ENCODE measurements at places on chromosomes 2 and 18.

DNA sequence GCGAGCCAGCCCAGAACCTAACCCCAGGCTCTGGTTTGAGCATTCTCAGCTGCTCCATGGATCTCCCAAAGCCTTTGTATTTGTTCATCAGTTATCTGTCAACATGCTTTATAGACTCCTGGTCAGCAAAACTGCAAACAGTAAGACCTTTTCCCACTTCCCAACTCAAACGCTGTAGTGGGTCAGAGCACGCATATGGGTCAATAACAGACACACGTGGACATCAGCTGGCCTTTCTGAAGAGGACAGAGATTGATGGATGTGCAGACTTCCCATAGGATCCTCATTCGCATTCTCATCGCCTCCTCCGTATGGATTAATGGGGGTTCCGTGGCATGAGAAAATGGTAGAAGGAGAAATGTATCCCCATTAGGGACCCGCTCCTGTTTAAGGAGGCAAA, 508.1 kb downstream of the EIPR1 start:
- DNase-seq, result no peak

DNA sequence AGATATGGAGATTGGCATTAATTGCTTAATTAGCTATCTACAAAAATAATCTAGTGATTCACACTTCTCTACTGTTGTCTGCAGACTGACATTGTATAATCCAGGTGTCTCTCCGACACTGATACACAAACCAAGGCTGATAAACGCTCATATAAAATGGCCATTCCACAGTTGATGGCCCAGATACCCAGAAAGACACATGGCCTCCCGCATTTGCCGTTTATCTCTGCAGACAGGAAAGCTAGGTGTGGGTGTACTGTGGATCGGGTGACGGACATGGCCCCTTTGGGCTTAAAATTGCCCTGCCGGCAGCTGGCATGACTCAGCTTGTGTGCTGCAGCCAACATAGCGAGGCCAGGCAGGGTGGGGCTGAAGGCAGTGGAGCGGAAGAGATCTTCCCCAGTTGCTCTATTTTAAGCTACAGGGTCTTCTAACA, 18.5 kb downstream of the PMAIP1 start:
- peak; percentile 89 for DNase-seq

DNA sequence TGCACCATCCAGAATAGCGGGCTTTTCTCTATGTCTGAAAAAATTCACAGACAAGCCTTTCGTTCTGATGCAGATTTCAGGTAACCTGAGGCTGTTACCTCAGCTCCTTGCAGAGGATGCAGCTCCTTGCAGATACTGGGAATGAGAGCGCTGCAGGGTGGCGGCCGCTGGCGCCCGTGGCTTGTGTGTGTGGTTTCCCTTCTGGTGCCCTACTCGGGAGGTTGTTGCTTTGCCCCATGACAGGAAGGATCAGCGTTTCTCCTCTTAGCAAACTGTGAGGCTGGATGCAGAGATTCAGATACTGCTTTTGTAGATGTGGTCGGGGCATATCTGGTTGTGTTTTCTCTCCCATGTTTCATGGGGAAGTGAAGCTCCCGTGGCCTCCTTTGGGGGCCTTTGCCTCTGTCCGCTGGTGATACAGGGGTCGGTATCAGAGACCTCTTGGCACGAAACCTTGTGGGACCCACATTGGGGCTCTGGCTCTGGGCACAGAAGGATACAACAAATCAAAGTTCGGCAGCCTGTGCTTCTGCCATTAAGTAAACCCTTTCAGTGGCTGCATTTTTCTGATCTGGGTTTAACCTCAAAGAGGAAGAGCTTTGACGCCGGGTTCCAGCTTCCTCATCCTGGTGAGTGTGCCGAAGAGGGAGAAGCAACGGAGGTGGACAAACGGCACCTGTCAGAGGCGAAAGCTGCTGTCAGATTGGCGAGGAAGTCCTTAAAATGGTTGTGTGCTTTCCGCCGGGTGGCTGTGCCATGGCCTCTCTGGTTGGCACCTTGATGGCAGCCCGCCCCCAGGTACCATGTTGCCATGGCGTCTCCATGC, 127.8 kb downstream of the MBP start:
- DNase-seq, result no peak

DNA sequence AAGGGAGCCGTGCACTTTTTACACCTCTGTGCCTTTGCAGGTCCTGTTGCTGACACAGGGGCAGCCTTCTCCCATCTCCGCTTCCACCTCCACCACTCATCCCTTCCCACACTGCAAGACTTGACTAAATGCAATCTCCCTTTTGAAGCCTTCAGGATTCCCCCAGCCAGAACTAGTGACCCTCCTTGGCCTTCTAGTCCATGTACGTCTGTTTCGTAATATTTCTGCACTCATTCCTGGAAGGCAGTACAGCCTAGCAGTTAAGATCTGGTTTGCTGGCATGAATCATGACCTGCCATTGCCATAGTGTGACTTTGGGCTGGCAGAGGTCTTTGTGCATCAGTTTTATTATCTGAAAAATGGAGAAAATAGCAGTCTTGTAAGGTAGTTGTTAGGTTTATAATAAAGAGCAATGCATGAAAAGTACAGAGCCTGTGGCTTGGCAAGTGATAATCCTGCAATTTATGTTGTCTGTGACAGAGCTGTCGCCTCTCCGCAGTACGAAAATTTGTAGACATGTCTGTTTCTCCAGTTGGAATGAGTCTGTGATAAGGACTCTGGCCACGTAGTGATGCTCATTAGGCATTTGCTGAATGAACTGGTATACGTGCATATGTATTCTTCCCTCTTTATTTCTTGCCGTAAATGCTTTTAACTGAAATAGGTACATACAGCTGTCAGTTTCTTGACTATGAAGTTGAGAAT, 36.7 kb downstream of the NCK2 start:
- peak; percentile 22 for DNase-seq

DNA sequence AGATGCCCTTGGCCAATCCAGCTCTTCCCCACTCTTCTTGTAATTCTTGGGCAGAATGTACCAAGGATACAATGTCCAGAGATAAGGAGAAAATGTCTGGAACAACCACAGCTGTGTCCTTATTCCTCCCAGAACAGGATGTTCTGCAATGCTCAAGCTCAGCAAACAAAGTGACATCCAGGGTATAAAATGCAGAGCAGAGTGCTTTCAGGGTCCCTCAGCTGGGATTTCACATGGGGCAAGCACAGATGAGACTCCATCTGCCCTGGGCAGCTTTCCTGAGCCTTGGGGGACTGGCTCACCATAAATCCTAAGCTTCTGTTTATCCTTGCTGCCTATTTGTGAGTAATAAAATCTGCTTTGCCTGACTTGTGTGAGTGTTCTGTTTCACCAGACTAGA, 127.4 kb downstream of the VAPA start:
- DNase-seq, result no peak

DNA sequence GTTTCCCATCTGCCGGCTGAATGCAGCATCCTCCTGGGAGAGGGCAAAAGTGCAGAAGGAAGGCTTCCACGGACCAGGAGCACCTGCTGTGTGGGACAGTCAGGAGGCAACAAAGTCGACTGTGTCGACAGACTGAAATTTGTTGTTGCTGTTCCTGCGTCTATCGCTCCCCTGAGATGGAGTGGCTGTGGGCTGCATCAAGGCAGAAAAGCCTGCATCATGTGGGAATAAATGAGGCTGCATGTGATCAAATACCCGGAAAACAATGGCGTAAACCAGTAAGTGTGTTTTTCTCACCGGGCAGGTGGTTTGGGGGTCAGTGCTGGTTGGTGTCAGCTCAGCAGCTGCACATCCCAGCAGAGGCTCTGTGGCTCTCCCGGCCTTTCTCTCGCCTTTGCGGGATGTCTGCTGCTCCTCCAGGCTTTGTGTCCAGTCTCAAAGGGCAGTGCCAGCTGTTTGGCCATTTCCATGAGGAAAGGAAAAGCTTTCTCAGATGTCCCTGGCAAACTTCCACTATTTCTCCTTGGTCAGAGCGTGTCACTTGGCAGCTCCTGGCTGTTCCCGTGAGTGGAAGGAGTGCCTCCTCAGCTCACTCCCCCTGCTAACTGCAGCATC, 262.4 kb downstream of the NDUFA10 start:
- no peak for DNase-seq

- no peak for DNase-seq
These were observed 4.5 kb downstream of the B4GALT6 start for GRCh38 chr18:31679791-31680432.

DNA sequence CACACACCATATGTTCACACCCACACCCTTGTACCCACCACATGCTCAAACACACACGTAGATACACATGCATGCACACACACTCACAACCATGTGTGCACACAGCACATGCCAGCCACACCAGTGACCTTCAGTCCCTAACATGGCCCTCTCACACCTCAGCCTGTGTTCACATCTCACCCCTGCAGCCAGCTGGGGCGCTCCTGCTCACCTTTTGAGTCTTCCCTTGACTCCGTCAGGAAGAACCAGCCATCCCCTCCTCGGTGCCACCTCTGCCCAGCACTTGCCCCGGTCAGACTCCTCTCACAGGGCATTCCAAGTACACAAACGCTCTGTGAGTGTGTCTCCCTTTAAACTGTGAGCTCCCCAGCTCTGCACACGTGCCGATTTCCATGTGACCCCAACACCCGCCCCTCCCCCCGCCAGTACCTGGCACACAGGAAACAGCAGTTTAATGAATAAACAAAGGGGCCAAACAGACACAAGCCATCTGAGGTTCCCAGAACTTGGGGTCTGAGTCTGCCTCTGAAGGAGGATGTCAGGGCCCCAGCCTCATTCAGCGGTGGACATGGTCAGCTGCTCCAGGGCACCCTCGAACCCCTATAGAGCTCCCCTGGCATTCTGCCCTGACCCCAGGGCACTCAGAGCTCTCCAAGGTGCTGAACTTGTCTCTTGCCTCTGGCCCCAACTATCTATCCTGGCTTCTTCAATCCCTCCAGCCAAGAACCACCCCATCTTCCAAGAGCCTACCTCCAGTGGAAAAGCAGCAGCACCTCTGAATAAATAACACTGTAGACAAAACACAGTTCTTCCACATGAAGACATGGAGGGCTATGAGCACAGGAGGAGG, 252.9 kb downstream of the ATAD2B start:
- DNase-seq, result no peak

DNA sequence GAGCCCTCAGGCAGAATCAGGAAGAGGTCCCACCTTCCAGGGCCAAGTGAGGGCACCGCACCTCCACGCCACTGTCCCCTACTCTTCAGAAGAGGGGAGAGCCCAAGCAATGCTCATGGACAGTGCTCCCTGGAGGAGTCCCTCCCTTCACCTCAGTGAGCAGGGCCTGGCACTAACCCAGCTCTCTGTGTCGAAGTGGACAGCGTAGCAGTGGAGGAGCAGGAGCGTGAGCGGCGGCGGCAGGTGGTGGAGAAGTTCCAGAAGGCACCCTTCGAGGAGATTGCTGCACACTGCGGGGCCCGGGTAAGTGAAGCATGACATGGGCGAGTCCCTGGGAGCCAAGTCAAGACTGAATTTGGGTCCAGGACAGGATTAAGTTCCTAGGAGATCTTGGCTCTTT, 16.7 kb downstream of the POMC start:
- no peak for DNase-seq

- peak; percentile 69 for DNase-seq
These were observed 144.3 kb upstream of the SMAD7 start for GRCh38 chr18:49094979-49095632.

DNA sequence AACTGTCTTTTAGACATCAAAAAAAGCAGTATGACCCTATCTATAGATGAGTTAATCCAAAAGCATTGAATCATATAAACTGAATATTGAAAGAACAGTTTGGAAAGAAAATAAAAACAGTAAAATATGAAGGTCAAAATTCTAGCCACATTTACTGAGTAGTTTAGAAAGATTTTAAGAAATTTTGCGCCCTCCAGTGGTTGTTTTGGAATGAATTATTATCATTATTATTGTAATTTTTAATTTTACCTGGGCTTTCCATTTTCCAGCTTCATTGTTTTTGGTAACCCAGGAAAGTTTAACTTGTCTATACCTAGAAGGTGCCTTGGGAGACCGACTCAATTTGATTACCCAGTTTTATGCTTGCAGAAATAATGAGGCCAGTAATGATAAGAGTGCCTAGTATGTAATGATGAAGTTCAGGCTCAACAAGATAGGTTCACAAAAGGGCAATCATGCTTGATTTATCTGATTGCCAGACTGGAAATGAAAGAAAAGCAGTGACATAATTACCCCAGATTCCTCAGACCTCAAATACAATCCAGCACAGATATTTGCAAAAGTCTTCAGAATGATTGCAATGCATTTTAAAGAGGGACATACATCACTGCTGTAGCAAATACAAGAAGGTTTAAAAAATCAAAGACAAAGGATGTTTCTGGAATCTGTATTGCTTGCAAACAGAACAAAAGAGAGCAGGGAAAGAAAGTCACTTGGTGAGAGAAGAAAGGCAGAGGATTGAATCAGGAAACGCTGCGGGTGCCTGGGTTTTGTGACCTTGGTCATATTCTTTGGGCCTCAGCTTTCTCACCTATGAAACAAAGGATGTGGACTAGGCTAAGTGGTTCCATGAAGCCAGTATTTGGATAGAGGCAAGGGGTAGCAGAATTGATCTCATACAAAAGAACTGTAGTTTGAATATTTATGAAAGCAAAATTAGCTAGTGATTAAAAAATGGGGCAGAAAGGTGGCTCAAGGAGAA, 153.8 kb downstream of the MAP2 start:
- peak; percentile 24 for DNase-seq

DNA sequence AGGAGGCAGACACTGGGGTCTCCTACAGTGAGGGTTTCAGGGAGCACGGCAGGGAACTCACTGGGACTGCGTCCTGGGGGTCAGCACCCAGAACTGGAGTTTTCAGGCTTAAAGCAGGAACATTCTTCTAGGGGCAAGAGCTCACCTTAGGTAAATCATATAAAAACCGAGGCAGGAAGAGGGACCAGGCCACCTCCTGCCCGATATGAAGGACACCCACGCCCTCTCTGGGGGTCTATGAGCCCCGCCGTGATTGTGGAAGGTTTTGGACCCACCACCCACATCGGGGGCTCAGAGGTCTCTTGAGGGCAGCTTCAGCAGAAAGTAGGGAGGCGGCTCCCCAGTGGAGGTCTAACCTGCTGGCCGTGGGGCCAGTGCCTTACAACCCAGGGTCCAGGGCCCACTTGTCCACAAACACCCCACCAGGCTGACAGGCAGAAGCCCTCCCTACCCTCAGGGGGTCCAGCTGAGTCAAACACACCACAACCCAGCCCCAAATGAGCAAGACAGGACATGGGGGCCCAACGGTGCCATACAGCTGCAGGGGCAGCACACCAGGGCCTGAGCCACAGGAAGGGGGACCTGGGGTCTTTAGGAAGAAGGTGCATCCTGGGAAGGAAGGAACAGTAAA, 25.3 kb downstream of the CROCC2 start:
- no peak for DNase-seq

GRCh38 chr2:27264253-27264752, 1.5 kb upstream of the SLC30A3 start:
- DNase-seq, result no peak
